ENCODE measurements at places on chromosomes 1 and 21.
A peak's percentile ranks its signal among the peaks of the same experiment; 100 is the strongest.

- no peak for DNase-seq
Observed at GRCh38 chr1:113515498-113515897, 125.2 kb downstream of the MAGI3 start.

DNA sequence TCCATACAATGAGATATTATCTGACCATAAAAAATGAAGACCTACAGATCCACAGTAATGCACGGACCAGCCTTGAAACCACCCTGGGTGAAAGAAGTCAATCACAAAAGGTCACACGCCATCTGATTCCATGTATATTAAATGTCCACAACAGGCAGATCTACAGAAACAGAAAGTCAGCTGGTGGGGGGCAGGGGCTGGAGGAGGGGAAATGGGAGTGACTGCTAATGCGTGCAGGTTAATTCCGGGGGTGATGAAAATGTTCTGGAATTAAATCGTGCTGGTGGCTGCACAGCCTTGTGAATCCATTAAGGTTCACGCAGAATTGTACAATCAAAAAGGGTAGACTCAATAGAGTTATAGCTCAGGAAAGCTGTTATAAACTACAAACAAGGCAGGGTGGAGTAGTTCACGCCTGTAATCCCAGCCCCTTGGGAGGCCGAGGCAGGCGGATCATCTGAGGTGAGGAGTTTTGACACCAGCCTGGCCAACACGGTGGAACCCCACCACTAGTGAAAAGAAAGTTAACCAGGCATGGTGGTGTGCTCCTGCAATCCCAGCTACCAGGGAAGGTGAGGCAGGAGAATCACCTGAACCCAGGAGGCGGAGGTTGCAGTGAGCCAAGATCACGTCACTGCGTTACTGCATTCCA, 32.3 kb downstream of the ACOT7 start:
- DNase-seq: no peak

DNA sequence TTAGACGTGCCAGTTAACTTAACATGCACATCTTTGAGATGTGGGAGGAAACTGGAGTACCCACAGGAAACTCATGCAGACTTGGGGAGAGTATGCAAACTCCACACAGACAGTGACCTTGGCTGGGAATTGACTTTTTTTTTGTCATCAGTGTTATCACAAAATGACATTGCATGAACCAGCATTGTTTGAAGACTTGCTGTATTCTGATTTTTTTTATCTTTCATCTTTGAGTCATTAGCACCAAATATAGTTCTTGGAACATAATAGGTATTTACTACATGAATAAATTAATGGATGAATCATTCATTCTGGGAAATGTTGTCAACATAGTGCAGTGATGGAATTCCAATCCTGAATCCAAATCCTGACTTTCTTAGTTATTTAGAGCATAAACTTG, 77.0 kb downstream of the ATF6 start:
- DNase-seq: no peak

DNA sequence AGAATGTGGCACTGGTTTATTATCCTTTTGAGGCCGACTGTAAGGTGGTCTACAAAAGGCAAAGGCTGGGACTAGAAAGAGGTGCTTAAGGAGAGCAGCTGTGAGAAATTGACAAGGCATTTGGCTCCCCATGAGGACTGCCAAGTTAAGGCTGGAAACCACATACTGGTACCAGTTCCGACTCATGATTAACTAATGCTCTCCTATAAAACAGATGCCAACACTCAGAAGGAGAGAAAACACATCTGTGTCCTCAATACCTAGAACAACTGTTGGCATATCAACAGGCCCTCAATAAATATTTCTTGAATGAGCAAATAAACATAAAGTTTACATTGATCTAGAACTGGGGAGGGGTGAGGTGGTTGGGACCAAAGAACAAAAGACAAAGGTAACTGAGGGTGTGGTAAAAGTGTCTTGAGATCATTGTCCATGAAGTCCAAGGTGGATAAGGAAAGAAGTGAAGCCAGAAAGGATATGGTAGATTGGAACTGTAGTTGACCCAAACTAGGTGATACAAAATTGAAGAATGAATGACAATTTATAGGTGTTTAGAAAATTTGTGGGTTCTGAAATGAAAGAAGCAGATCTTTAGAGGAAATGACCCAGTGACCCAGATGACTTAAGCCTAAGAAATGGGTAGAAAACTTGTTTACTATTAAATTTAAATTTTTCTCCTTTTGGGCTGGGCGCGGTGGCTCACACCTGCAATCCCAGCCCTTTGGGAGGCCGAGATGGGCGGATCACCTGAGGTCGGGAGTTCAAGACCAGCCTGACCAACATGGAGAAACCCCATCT, 16.9 kb upstream of the MCL1 start:
- DNase-seq: peak; percentile 82

DNA sequence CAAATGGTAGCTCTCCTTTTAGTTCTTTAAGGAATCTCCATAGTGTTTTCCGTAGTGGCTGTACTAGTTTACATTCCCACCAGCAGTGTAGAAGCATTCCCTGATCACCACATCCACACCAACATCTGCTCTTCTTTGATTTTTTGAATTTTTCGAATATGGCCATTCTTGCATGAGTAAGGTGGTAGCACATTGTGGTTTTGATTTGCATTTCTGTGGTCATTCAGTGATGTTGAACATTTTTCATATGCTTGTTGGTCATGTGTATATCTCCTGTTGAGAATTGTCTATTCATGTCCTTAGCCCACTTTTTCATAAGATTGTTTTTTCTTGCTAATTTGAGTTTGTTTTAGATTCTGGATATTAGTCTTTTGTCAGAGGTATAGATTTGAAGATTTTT, 84.6 kb upstream of the B3GALT2 start:
- peak; percentile 94 for DNase-seq

DNA sequence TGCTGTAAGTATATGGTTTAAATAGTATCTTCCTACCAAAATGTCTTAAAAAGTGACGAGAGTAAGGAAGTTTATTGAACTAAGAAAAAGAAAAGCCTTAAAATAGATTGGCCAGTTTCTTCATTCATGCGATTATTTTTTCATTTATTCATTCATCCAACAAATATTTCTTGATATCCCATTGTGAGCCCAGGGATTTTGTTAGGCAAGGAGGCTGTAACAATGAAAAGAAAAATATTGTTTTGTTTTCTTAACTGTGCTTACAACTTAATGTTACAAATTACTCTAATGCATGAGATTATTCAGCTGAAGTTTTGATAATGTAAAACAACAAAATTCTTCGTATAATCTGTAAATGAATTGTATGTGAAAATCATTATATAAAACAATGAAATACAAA, 882.0 kb downstream of the LTN1 start:
- no peak for DNase-seq

- no peak for DNase-seq
Observed at GRCh38 chr1:230863449-230863848, 4.9 kb downstream of the C1orf198 start.

GRCh38 chr1:172554915-172555314, 22.0 kb downstream of the SUCO start:
- DNase-seq: no peak

DNA sequence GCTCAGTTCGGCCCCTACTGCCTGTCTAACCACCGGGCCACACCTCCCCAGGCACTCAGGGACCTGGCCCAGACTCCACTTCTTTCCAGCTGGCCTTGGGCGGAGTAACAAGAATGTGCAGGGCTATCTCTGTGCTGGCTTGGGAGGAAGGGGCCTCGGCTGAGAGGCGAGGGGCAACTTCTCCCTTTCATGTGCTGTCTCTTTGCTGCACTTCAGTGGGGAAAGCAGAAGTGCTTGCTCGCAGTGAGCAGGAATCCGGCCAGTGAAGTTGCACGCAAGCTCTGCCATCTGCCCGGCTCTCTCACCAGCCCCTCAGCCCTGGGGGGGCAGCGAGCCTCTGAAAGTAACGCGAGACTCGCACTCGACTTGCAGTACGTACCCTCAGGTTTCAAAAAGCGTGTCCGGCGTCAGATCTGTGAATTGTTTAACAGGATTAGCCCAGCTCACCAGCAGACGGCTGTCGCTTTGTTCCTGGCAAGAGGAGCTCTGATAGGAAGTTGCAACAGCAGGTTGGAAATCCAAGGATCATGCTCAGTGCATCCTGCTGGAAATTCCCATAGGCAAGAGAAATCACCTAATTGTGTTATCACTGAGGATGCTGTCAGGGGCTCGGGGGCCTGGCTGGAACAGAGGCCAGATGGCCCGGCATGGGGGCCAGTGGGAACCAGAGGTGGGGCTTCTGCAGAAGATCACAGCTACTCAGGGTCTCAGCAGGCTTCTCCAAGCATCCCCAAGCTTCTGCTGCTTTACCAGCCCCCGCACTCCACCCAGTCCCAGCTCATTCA, 221.1 kb downstream of the NPHP4 start:
- no peak for DNase-seq

GRCh38 chr1:235107368-235108184, 21.1 kb downstream of the TOMM20 start:
- DNase-seq: no peak

GRCh38 chr1:161273402-161273801, 14.9 kb downstream of the PCP4L1 start:
- DNase-seq: no peak

GRCh38 chr1:59173721-59174120, 123.2 kb upstream of the FGGY start:
- DNase-seq: peak; percentile 75

- no peak for DNase-seq
Observed at GRCh38 chr1:200487650-200488049, 77.8 kb upstream of the ZNF281 start.

DNA sequence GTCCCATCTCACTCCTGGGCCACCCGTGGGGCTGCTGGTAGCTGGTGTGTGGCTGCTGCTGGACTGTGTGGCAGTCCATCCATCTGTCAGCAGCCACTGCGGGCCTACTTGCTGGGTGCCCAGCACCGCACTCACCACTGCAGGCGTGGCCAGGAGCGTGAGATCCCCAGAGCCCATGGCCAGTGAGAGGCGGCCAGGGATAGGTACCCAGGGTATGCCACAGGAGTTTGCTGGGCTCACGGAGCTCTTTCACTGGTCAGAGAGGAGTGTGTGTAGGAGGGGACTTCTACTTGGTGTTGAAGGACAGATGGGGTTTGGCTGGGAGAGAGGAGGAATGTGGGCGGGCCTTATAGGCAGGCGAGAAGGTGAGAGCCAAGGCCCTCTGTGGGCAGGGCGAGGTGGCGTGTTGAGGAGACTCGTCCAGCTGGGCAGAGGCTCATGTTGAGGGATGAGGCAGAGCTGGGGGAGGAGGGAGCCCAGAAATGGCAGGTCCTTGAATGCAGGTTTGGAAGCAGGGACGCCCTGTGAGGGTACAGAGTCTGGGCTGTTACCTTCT, 15.0 kb downstream of the QSOX1 start:
- no peak for DNase-seq

- no peak for DNase-seq
Observed at GRCh38 chr1:229131243-229132105, 139.4 kb upstream of the RAB4A start.

GRCh38 chr1:55559161-55559611, 344.0 kb upstream of the USP24 start:
- no peak for DNase-seq

GRCh38 chr1:247360991-247361731, 29.5 kb upstream of the ZNF496 start:
- DNase-seq: peak; percentile 16

DNA sequence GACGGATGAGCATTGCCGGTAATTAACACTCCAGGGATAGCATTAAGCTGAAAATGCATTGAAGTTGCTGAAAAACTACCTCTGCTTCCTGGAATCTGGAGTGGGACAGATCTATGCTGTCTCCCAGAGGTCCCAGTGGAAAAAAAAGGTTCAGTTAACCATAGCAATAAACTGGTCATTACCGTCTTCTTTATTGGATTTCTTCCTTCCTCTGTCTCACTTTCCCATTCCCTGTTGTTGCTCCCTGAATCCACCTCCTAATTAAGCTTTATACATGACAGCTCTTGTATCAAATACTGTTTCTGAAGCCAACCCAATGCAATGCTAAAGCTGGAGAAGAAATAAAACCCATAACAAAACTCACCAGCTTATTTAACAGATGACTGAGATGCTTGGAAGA, 1805.9 kb downstream of the NCAM2 start:
- no peak for DNase-seq

GRCh38 chr1:8349473-8349865, 31.6 kb downstream of the SLC45A1 start:
- no peak for DNase-seq

GRCh38 chr1:64263335-64263734, 59.9 kb downstream of the UBE2U start:
- DNase-seq: no peak

DNA sequence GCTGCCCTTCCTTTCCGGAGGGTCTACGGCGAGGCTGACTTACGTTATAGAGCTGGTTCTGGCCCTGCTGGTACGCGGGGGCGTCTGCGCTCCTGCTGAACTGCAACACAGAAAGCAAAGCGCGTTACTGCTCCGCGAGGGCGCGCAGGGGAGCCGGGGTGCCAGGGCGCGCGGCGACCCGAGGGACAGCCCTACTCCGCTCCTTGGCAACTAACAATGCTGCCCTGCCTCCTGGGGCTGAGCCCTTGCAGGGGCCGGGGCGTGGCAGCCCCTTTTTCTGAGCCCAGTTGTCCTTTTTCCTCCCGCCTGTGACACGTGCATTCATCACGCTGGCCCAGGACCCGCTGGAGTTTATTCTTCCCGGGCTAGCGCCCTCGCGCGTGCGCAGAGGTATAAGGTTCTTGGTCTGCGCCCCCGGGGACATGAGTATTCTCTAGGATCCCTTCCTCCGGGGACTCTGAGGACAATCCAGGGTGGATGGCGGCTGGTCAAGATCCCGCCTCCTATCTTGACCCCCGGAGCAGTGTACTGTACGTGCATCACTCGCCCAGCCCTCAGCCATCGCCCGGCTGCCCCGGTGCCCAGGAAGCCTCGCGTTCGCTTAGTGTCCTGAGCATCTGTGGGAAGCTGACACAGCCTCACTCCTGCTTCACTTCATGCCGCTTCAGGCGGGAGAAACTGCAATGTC, 78.9 kb downstream of the CD247 start:
- DNase-seq: peak; percentile 46

- DNase-seq: peak; percentile 39
Observed at GRCh38 chr1:63721531-63722189, 52.2 kb upstream of the ROR1 start.

DNA sequence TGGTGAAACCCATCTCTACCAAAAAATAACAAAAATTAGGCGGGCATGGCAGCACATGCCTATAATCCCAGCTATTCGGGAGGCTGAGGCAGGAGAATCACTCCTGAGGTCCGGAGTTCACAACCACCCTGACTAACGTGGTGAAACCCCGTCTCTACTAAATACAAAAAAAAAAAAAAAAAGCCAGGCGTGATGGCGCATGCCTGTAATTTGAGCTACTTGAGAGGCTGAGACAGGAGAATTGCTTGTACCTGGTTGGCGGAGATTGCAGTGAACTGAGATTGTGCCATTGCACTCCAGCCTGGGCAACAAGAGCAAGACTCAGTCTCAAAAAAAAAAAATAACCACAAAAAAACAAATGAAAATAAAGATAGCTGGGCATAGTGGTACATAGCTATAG, 42.3 kb downstream of the CC2D1B start:
- DNase-seq: no peak

DNA sequence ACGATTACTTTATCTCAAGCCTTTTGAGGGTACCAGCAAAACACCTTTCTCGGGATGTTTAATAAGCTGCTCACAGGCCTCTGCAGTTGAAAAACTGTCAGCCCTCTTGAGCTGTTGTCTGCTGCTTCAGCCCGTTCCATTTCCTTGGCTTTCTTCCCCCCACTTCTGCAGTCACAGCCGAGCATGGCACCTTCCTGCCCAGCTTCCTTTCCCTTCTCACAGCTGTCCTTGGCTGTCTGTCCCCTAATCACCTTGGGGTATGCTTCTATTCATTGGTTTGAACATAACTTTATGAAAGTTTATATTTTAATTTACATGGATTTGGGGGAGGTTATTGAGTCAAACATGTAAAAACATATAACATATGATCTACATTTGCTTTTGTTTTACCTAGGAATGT, 6.9 kb upstream of the PROX1 start:
- DNase-seq: no peak

GRCh38 chr1:16187748-16188401, 24.6 kb downstream of the ARHGEF19 start:
- DNase-seq: peak; percentile 75

Measured in LHCN-M2 (cell line).